ENCODE measurements at places on chromosomes 12 and 14.

GRCh38 chr14:84482256-84483071, 1047.5 kb upstream of the FLRT2 start:
- no peak for DNase-seq

GRCh38 chr14:69325086-69325485, 65.1 kb downstream of the GALNT16 start:
- DNase-seq, result no peak

- DNase-seq, result no peak
Measured at GRCh38 chr14:71328183-71328582, 420.9 kb downstream of the PCNX1 start.

DNA sequence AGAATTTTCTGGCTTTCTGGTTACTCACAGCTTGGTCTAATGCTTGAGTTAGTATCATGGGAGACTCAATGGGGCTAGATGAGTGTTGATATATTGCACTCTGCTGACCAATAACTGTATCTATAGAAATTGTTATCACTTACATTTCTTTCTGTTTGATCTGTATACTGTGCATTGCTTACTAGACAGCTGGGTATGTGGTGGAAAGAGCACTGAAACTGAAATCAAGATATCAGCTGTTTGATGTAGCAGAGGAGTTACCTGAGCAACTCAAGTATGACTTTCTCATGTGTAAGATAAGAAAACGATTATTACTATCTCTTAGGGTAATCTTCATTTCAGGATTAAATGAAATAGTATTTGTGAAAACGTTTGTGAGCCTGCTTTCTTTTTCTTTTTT, 183.0 kb downstream of the SLC15A5 start:
- no peak for DNase-seq

GRCh38 chr12:130280742-130281141, 56.9 kb upstream of the PIWIL1 start:
- DNase-seq, result no peak

- DNase-seq, result no peak
Measured at GRCh38 chr14:48618057-48618456, 942.7 kb upstream of the MDGA2 start.

GRCh38 chr14:65360144-65360784, 52.3 kb upstream of the FUT8 start:
- no peak for DNase-seq

GRCh38 chr12:47941871-47942613, 21.4 kb upstream of the TMEM106C start:
- DNase-seq, result peak; percentile 35

- peak; percentile 11 for DNase-seq
Measured at GRCh38 chr14:101836135-101836534, 74.6 kb downstream of the PPP2R5C start.

DNA sequence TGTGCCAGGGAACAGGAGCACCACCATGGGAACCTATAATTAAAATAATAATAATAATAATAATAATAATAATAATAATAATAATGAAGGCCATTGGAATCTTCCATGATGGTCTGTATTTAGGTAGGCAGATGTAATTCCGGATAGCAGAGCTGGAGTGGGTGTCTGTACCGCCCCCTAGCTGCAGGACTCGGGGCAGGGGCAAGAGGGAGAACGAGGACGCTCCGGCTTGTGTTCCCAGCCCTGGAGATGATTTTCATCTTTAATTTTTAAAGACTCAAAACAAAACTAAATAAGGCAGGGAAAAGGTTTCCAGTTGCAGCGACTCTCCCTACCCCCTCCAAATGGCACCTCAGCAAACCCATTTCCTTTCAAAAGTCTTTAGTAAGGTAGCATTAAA, 501.1 kb downstream of the VRK1 start:
- no peak for DNase-seq

DNA sequence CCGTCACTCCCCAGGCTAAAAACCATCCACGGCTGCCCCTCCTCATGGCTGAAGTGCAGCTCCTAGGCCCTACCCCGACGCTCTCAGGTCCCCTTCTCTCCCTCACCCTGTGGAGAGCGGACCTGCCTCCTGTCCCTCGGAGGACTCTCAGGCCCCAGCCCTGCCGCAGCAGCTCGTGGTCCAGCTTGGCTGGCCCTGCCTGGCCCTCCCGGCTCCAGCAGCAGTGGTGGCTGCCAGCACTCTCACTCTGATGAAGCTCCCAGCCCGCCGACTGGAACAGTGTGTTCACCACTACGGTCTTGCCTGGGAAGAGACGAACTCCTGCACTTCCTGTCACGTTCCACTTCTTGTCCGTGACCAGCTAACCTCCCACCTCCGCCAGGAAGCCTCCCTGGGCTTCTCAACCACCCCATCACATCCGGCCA, 11.1 kb downstream of the BAG5 start:
- no peak for DNase-seq

DNA sequence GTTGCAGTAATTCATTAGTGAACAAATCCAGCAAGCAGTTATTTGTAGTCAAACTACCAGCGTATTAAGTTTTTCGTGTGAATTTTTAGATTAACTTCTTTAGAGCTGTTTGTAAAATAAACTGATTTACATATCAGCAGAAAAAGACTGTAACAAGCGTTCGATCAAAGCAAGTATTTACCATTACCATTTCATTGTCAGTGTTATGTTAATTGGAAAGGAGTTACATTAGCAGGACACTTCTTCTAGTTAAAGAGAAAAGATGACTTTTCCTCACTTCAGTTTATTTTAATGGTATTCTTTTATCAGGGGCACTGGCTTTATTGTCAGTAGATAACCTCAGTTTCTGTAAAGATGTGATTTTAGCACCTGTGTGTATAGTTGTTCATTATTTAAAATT, 151.1 kb upstream of the AEBP2 start:
- no peak for DNase-seq
